ENCODE measurements at places on chromosomes 13 and 19.

DNA sequence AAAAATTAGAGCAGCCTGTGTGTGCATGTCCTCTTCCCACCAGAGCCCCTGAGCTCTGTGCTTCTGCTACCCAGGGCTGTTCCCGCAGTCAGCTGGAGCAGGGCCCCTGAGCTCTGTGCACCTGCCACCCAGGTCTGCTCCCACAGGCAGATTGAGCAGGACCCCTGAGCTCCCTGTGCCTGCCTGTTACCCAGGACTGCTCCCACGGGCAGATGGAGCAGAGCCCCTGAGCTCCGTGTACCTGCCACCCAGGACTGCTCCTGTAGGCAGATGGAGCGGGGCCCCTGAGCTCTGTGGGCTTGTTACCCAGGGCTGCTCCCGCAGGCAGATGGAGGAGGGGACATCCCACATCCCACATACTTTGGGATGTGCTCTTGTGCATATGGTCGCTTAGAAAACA lies 186.8 kb upstream of the SOX1 start:
- no peak for DNase-seq

DNA sequence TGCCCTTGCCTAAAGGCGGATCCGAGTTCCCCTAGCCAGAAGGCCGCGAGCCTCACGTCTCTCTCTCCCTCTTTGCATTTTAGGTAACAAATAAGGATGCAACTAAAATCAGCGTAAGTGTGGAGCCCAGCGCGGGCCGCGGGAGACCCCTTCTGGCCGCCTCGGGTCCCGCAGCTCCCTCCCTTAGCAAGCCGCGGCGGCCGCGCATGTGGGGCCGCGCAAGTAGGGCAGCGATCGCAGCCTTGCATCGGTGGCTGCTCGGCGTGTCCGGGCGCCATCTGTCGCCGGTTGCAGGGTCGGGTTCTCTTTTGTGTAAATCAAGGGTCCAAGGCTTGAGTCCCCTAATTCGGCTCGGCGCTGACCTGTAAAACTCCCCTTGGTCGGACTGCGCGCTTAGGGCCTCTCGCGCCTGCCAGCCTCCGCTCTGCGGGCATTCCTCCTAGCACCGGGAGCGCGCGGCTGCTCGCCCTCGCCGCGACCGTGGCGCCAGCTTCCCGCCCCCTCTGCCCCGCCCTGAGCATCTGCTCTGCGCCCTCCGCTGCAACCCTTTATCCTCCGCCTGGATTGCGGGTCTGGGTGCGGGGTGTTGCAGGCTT lies 2.7 kb downstream of the VSTM2B start:
- peak; percentile 9 for DNase-seq

GRCh38 chr19:42529248-42529764 lies 1.0 kb upstream of the CEACAM1 start:
- DNase-seq = peak; percentile 12

DNA sequence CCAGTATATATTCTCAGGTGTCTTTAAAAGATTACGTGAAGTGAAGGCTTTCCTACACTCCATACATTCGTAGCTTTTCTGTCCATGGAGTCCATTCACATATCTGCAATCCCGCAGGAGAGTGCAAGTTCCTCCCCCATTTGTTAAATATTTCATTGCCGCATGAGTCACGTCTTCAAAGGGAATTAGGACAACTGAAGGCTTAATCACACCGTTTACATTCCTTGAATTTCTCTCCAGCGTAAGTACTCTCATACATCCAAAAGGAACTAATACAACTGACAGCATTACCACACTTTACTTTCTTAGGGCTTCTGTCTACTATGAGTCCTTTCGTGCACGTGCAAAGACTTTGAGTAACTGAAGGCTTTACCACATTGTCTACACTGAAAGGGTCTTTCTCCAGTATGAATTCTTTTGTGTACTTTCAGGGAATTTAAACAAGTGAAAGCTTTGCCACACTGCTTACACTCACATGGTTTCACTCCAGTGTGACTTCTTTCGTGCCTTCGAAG lies 29.0 kb upstream of the ZNF564 start:
- peak; percentile 14 for DNase-seq

DNA sequence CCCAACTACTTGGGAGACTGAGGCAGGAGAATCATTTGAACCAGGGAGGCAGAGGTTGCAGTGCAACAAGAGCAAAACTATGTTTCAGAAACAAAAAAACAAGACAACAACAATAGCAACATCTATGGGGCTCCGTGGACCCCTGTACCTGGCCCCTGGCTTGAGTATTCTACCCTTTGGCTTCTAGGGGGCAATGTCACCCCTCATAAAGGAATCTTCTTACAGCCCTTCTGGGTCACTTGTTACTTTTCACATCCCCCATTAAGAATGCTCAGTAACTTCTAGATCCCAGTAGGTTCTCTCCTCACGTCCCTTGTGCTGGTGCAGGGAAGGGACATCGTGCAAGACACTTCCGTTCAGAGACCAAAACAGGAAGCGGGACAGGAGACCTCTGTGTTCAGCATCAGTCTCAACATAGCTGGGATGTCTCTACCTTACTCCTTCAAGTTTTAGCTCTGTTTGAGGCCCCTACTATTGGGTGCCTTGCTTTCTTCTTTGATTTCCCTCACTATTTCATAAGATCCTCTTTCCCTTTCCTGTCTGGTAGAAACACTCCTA lies 218.1 kb upstream of the ARGLU1 start:
- DNase-seq = no peak

GRCh38 chr19:39139971-39140453 lies 14.4 kb downstream of the PAK4 start:
- DNase-seq = no peak

GRCh38 chr19:15291548-15292021 lies 40.8 kb downstream of the BRD4 start:
- DNase-seq = no peak

- DNase-seq = no peak
Measured at GRCh38 chr19:29771708-29772414, 39.9 kb upstream of the CCNE1 start.

DNA sequence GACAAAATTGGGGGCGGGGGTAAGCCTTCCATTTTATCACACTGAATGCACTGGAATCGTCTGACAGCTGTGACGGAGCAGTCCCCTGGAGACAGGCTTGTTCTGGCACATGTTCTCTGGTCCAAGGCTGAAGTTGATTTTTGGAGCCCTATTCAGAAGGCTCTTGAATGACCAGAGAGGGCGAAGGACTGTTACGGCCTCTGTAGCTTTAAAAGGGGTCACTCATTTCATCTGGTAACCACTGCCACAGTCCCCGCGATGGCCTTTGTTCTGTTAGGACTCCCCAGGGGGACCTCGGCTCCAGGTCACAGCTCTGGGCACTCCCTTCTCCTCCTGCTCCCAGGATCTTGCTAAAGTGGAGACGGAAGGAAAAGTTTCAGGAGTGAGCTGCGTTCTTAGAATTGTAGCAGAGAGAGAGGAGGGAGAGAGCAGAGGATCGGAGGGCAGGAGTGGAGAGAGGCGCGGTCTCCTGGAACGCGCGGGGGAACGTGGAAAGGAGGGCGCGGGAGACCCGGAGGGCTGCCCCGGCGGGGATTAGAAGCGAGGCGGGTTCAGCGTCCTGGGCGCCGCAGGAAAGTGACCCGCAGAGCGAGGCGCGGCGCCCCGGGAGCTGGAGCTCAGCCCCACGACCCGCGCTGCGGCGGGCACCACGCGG lies 134.3 kb upstream of the MYO16 start:
- DNase-seq = no peak

DNA sequence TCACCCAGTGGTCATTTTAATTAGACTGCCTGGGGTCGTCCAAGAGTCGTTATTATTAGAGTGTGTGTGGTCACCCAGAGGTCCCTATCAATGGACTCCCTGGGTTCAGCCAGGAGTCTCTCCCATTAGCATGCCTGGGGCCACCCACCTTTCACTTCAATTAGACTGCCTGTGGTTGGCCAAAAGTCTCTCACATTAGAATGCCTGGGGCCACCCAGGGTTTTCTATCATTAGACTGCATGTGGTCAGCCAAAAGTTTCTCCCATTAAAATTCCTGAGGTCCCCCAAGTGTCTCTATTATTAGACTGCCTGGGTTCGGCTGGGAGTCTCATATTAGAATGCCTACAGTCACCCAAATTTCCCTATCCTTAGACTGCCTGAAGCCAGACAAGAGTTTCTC lies 1472.6 kb downstream of the UQCRFS1 start:
- no peak for DNase-seq

DNA sequence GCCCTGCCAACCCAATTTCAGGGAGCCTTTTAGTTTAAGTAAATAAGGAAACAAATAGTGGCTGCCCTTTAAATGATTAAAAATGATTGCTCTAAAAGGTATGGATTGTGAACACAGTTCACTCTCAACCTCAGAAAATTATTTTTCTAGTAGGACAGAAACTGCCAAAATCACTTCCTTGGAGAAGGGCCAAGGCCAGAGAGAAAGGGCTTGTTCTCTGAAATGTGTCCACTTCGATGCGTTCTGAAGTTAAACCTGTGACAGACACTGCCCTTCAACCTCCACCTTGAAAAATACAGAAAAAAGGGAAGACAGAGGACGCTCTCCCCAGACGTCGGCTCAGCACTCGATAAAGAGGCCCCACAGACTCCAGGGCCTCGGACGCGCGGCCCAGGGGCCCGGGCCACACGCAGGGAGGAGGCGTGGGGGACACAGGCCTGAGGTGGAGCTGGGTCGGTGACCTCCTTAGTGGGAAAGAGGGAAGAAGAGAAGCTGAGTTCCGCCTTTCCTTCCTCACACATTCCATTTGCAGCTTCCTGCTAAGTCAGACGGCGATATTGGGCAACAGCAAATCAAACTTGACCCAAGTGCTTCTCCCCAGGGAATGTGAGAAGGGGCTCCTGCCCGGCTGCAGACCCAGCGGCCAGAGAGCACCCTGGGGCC lies 63.6 kb downstream of the RASA3 start:
- DNase-seq = peak; percentile 16

GRCh38 chr19:41427647-41428480 lies 690 bp upstream of the B3GNT8 start:
- no peak for DNase-seq

GRCh38 chr13:99217461-99218110 lies 16.9 kb downstream of the UBAC2 start:
- DNase-seq = no peak

GRCh38 chr13:49858178-49858856 lies 65.8 kb upstream of the KPNA3 start:
- DNase-seq = peak; percentile 57

- no peak for DNase-seq
Measured at GRCh38 chr19:50458396-50459066, 17.8 kb upstream of the EMC10 start.

DNA sequence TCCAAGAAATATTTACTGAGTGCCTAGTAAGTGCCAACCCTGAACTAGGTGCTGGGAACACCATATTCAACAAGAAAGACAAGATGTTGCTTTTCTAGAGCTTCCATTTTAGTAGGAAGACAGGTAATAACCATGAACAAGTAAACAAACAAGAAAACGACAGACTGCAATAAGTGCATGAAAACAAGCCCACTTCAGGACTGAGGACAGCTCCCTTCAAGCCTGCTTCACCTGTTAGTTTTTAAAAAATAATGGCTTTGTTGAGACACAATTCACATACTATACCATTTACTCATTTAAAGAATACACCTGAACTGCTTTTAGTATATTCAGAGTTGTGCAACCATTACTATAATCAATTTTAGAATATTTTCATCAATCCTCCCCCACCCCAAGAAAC lies 30.4 kb downstream of the CYP4F22 start:
- no peak for DNase-seq

DNA sequence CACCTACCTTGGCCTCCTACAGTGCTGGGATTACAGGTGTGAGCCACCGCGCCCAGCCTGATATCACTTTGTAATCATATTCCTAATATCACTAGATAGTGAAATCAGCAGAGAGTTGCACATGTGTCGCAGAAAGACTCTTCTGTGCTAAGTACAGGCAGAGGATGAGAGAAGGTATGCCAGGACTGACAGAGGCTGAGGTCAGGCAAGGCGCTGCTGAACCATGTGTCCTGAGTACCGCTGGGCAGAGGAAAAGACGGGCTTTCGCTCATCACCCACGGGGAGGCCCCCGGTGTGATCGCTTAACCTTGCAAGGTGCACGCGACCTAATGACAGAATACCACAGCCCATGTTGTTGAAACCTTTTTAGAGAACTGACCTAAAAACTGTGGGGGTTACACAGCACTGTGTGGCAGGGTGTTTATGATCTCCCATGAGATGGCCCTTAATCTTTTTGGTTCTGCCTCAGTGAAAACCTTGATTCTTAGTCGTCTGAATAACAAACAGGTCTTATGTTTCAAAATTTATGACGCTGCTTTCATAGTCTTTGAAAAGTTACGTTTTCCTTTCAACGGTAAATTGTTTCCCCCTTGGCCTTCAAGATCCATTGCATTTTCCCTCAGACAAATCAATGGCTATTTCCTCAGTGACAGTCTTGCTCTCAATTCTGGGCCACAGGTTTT lies 12.2 kb downstream of the GJA3 start:
- DNase-seq = no peak

- DNase-seq = no peak
Measured at GRCh38 chr19:45643927-45644771, 5.0 kb upstream of the EML2 start.

- DNase-seq = no peak
Measured at GRCh38 chr19:35512831-35513627, 420 bp downstream of the DMKN start.

DNA sequence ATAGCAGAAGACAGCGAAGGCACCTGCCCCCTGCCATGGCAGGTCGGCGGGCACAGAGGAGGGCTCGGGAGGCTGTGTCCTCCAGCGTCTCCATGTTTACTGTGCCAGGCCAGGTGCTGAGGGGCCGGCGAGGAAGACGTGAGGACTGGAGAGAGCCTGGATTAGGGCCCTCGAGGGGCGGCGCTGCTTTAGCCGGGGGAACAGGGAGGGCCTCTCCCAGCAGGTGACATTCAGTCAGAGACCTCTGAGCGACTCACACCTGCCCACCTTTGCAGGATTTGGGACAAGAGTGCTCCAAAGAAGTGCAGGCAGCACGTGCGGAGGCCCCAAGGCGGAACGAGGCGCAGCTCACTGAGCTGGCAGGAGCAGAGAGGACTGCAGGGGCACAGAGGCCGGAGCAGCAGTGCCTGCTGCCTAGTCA lies 17.6 kb downstream of the KDM4B start:
- no peak for DNase-seq

DNA sequence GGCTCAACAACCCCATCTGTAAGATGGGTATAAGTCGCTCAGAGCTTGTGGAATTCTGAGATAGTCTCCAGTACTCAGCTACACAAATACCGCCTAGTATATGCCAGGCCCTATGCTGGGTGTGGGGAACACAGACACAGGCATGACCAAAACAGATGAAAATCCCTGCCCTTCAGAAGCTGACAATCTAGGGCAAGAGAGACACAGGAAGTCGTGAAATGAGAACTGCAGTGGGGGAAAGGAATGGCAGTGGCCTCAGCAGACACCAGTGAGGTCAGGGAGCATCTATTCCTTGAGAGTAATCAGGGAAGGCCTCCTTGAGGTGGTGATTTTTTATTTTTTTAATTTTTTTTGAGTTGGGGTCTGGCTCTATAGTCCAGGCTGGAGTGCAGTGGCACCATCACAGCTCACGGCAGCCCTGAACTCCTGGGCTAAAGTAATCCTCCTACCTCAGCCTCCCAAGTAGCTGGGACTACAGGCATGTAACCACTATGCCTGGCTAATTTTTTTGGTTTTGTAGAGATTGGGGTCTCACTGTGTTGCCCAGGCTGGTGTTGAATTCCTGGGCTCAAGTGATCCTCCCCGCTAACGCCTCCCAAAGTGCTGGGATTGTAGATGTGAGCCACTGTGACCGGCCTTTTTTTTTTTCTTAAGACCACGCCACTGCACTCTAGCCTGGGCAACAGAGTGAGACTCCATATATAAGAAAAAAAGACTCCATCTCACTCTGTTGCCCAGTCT lies 3.2 kb downstream of the TMIGD2 start:
- no peak for DNase-seq

GRCh38 chr19:34365463-34366401 lies 736 bp downstream of the GPI start:
- DNase-seq = no peak

All from HFF-Myc (cell line).